ENCODE measurements at places on chromosomes 2 and 18. TPM values are rescaled to one million over a fixed set of nuclear protein-coding genes. Genes with fewer than 3 reads are reported as not detected.

STEAP3 gene
- 12.2 TPM for total RNA-seq

CNGA3 gene
- total RNA-seq, result not detected

MTERF4 gene
- total RNA-seq, result 48.1 TPM

GALNT5 gene
- under 0.01 TPM for total RNA-seq

TANC1 gene
- total RNA-seq, result 78.7 TPM

DNA sequence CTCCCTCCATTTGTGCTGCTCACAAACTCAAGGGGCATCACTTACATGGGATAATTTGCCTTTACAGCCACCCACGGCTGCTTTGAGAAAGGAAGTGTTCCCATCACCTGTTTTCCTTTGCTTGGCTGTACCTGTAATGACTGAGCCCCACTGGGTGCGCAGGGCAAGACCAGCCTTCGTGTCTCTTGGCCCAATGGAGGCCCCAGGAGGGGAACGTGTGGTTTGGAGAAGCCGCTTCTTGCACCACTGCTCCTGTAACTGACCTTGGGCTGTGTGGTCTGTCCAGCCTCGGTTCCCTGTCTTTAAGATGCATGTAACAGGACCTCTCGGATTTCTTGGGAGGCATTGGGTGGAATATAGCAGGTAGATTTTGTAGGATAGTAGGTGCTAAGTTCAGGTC lies 41.1 kb downstream of the LDLRAD4 start:
- DNase-seq, result no peak

- no peak for DNase-seq
Measured at GRCh38 chr2:12931186-12931844, 214.6 kb downstream of the TRIB2 start.

GRCh38 chr2:127932199-127932876 lies 46.6 kb upstream of the AMMECR1L start:
- no peak for DNase-seq

DNA sequence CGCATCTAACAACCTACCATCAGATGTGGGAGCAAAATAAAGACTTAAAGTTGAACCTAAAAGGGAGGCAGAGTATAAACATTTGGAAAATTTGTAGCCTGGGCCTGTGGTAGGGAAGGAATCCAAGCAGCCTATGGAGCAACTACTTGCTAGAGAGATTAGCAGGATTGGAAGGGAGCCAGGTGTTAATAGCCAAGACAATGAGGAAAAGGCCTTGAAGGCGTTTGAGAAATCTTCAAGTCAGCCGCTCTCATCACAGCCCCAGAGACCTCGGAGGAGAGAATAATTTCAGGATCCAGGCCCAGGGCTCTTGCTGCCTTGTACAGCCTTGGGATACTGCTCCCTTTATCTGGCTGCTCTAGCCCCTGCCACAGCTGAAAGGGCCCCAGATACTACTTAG lies 219.7 kb downstream of the THSD7B start:
- DNase-seq, result no peak

DNA sequence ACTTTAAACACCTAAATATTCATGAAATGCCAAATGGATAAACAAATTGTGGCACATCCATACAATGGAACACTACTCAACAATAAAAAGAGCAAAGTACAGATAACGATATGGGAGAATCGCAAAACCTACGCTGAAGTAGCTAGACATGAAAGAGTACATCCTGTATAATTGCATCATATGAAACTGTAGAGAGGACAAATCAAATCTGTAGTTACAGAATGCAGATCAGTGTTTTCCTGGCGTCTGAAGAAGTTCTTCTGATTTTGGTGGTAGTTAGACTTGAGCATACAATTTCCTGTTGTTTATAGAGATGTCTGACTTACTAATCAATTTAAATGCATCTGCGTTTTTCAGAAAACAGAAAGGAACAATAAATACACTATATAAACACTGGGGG lies 394.4 kb downstream of the SOCS6 start:
- DNase-seq, result no peak

GRCh38 chr2:162385536-162385935 lies 41.6 kb downstream of the GCA start:
- DNase-seq, result no peak

DNA sequence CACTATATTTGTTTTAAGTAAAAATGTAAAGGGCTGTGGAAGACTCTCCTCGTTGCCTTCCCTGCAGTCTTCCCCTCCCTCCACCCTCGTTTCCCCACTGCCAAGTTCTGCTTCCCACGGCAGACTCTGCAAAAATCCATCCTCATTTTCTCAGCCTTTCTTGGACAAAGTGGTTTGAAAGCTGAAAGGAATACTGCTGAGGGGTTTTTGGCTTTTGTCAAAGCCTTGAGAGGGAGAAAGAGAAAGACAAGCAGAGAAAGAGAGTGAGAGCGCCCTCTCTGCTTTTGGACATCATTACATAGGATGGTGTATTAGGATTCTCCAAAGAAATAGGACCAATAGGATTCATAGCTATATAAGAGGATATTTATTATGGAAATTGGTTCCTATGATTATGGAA lies 455.9 kb upstream of the SOX11 start:
- DNase-seq, result no peak

DNA sequence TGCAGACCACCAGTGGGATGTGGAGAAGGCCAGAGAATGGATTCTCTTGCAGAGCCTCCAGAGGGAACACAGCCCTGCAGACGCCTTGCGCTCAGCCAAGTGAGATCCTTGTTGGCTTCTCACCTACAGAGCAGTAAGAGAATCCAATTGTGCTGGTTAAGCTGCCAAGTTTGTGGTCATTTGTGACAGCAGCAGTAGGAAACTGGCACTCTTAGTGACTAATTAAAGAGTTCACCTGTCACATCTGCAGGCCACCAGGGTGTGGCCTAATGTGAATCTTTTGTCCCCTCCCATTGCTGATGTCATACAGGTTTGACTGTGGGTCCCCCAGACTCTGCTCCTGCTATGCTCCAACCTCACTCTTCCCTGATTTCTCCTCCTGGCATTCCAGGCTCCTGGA lies 235.9 kb downstream of the TFCP2L1 start:
- no peak for DNase-seq

DNA sequence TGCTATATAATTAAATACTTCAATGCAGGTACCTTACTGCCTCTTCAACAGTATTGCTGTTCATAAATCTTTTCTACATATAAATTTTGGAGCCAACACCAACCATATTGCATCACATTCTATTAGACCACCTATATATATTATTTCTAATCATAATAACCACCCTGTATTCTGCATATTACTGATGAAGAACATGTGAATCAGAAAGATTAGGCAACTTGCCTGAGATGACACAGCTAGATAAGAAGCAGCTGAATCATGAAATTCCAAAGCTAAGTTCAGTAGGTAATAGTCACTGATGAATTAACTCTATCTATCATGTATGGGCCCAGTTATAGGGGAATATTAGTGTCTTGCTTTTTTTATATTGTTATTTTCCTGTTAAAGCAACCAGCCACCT lies 161.8 kb downstream of the AGPS start:
- DNase-seq, result no peak

DNA sequence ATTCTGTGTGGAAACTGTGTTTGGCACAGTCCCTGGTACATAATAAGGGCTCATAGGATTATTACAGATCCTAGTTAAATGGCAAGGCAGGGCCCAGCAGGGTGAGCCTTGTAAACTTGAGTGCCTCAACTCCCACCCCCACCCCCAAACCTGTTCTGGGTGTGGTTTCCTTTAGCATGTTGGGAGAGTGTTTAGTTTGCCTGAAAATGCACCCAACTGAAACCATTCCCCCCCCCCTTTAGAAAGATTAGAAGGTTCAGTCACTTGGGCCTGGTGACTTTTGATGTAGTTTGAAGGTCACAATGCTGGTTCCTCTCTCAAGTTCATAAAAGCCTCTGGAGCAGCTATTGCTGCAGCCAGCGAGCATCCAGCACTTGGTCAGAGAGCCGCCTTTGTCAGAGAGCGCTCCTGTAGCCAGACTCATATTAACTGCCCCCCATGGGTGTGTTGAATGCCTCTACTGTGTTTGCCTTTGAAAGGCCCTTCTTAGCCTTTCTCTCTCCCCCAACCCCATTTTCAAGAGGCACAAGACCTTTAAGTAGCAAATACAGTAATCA lies 113.7 kb downstream of the SPTBN1 start:
- no peak for DNase-seq

GRCh38 chr18:28682912-28683311 lies 506.0 kb upstream of the CDH2 start:
- no peak for DNase-seq

- no peak for DNase-seq
Measured at GRCh38 chr2:164967781-164968228, 12.5 kb upstream of the SLC38A11 start.

DNA sequence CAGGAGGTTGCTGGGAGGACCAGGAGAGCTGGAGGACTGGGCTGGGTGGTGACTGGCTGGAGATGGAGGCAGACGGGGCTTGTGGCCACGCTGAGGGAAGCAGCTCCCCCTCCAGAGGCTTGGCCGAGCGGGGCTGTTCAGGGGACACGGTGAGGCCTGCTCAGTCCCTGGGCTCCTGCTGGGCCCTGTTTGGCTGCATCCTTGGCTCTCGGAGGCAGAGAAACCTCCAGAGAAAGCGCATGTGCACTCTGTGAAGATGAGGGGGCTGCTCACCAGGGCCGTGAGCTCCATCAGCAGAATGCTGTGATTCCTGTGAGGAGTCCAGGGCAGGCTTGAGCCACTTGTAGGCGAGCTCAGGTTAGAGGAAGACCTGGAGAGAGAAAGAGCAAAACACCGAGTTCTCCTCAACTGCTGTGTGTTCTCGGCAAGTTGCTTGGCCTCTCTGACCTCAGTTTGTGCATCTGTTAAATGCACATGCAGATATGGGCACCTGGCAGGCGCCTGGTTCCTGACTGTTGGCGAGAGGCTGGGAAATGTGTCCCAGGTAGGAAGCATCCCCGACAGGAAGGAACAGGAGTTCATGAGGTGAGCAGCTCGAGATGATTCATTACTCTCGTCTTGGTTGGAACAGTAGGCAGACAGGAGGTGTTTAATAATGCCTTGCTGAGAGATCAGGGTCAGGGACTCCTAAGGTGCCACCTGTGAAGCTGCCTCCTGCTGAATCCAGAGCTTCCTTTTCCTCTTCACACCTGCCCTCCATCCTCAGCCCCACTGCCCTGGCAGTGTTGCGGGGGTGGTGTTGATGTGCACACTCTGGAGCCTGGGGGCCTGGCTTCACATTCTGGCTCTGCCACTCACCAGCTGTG lies 941 bp downstream of the ZAP70 start:
- DNase-seq, result no peak

GRCh38 chr2:14126846-14127245 lies 505.7 kb upstream of the LRATD1 start:
- no peak for DNase-seq

Data from pulmonary artery endothelial cell (primary cell).